ENCODE measurements at places on chromosomes 7 and 10. TPM values are rescaled to one million over a fixed set of nuclear protein-coding genes. Genes with fewer than 3 reads are reported as not detected.
A peak's percentile ranks its signal among the peaks of the same experiment; 100 is the strongest.

Gene OR6B1
- not detected for total RNA-seq

Gene PRPS1L1
- total RNA-seq, result not detected

Gene TECTB
- not detected for total RNA-seq

Gene NUB1
- 56.8 TPM for total RNA-seq

Gene DDC
- not detected for total RNA-seq

Gene UCN3
- 0.10 TPM for total RNA-seq

DNA sequence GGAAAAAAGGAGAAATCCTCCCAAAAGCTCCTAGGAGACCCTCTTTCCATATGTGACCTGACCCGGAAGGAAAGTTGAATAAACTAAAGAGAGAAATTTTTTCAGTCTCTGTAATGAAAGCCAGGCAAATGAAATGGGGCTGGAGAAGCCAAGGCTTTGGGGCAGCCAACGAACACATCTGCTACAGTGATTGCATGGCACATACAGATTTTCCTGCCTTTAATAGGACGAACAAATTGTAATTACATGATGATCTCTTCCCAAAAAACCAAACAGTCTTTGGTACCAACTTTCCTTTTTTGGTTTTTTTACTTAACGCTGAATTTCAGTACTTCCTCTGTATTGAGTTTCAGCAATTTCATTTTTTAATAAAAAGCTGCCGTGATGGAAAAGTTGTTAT lies 23.5 kb upstream of the PTN start:
- no peak for DNase-seq

DNA sequence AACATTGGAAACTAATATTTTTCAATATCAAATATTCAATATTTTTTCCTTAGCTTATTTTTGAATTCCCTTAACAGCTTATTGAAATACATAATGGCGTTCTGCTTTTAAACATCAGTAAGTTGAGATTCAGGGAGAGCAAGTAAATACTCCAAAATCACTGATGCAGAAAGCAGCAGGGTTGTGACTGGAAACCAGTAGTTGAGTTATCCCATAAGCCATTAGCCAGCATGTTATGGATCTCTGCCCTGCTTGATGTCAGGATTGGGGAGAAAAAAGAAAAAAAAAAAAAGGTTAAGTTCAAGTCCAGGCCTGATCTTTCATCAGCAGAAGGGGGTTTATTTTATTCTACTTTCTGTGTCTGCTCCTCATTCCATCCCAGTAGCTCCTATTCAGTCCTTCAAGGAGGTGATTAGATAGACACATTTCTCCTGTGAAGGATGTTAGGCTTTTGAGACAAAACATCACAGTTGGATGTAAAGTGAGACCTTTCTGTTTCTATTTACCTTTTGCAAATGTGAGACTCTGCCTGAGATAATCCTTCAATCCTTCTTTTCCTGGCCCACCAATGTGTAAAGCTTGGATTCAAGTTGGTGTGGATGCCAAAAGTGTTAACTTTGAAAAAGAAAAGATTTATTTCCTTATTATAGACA lies 110.9 kb upstream of the HDAC9 start:
- DNase-seq, result no peak

DNA sequence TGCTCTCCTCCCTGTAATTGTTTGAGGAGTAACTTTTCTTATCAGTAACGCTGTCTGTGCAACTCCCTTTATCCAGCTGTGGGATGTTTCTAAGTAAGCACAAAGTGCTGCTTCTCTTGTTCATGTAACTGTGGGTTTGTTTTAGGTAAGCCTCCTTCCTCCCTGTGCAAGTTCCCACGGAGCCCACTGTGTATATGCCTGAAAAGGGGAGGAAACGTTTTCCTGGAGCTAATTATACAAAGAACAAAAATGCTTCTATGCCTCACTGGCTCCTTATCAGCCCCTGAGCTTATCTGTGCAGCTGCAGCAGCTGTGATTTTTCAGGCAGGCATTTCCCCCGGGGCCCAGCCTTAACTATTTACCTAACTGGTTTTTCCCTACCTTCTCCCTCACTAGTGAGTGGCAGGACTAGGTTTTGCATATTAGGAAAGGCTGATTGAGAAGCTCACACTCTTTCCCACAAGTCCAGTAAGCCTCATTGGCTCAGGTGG lies 593.4 kb upstream of the GHITM start:
- no peak for DNase-seq

DNA sequence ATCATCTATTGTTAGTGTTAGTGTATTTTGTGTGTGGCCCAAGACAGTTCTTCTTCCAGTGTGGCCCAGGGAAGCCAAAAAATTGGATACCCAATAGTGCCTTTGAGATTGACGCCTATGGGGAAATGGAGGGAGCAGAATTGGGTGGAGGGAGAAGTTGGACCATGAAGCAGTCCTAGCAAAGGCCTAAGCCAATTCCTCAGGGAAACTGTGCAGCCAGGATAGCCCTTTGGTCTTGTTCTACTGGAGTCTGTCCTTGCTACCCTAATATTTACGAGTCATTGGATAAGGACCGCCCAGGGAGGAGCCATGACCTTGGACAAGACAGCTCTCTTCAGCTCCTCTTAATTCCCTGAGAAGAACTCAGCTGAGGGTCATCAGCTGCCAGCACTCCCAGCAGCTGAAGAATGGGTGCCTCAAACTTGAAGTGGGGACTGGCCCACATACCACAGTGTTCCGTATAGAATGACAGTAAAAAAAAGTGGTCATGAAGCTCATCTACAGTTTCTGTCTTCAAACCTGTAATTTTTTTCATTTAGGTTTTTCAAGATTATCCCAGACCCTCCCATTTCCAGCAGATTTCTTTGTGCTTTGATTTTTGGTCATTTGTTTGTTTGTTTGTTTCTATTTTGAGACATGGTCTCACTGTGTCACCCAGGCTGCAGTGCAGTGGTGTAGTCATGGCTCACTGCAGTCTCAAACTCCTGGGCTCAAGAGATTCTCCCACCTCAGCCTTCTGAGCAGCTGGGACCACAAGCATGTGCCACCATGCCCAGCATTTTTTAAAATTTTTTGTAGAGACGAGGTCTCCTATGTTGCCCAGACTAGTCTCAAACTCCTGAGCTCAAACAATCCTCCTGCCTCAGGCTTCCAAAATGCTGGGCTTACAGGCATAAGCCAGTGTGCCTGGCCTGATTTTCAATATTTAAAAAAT lies 81.2 kb downstream of the C1GALT1 start:
- peak; percentile 47 for DNase-seq

- DNase-seq, result no peak
Observed at GRCh38 chr10:30829901-30830300, 200.3 kb upstream of the LYZL2 start.

DNA sequence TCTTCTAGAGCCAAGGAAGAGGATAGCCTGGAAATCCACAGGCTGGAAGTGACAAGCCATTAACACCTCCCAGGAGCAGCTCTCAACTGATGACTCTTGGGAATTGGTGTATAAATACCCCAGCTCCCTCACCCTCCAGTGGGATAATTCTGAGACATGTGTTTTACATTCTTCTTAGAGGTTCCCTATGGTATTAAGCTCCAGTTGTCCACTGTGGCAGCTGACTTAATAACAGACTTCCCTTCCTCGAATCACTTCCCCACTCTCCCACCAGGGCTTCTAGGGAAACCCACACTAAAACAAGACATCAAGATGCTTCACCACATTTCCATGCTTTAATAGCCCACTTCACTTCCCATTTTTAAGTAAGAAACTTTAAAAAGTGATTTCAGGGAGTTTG lies 47.2 kb downstream of the FAM107B start:
- no peak for DNase-seq

DNA sequence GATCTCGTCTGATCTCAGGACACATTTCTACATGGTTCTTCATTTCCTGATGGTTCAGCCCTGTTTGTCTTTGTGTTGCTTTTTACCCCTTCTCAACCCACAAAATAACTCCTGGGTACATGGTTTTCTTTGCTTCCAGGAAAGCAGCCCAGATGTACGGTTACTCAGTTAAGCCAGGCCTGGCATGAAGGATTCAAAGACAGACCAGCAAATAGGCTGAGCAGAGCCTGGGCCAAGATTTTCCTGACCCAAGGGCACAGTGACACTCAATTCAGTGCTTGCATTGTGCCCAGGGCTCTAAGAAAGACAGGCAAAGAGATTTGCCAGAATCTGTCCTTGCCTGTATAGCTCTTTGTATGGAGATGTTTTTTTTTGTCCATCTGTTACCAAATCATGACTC lies 340.8 kb upstream of the KIAA1217 start:
- DNase-seq, result no peak

DNA sequence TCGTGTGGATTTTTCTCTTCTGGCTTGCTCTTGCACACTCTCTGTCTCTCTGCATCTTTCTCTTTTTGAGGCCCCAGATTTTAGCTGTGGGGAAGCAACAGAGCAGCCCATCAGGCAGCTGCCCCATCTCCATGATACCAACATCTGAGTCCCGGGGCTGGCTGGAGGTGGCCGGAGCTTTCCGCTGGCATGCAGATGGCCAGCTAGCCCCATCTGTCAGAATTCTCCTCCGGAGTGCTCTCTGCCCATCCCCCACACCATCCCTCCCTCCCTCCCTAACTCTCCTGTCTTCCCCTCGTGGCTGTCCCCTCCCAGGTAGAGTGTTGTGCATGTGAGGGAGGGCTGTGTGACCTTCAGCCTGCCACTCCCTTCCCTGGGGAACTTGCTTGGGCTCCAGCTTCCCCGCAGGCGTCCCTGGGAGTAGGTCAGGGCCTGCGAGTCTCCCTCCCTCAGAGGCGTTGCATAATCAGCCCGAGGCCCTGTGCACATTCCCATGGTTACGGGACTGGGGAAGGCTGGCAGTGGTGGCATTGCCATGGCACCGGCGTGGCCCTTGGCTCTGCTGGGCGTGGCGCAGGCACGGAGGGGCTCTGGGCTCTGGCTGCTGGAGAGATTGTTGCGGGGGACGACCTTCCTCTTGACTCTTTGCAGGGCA lies 24.7 kb downstream of the GHRHR start:
- DNase-seq, result no peak

GRCh38 chr10:11035301-11035991 lies 17.8 kb downstream of the CELF2 start:
- DNase-seq, result peak; percentile 92

- DNase-seq, result no peak
Observed at GRCh38 chr7:1856888-1857441, 186.9 kb downstream of the ELFN1 start.

- DNase-seq, result no peak
Observed at GRCh38 chr7:31550432-31550831, 36.5 kb downstream of the ITPRID1 start.

DNA sequence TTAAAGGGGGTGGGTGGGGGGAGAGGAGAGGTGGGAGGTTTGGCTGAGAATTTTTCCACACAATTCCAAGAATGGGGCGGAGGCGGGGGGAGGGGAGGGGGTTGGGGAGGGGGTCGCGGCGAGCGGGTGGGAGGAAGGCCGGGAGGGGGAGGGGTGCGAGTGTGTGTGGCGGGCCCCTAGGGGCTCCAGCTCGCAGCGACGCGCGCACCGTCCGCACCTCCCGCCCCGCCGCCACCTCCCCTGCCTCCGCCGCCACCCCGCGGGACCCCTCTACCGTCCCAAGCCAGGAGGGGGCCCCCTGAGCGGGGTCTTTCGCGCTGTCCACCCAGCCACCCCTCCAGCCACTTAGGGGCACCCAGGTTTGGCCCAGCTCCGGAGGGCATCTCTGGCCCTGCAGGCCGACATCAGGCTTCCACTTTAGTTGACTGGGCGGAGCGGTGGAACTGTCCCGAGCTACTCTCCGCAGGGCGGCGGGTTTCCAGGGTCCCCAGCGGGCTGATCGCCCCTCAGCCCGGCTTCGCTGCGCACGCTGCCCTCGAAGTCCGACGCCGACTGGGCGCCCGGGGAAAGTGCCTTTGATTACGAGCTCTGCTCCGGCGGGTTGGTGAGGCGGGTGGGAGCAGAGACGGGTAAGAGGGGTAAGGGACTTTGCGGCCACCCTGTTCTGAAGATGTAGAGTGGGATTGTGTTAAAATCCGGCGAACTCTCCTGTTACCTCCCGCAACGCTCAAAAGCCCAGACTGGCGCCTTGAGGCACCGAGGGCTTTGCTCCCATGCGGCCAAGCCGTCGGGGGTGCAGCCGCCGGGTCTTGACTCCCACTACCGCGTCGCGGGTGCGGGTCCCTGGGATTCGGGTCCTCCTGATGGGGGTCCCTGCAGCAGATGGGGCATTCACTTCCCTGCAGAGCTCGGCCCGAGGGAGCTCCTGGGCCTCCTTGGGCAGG lies 1.8 kb upstream of the VAX1 start:
- no peak for DNase-seq

- DNase-seq, result peak; percentile 45
Observed at GRCh38 chr7:83655951-83656556, 7.1 kb upstream of the SEMA3E start.

- no peak for DNase-seq
Observed at GRCh38 chr7:20317413-20317812, 13.3 kb upstream of the ITGB8 start.

DNA sequence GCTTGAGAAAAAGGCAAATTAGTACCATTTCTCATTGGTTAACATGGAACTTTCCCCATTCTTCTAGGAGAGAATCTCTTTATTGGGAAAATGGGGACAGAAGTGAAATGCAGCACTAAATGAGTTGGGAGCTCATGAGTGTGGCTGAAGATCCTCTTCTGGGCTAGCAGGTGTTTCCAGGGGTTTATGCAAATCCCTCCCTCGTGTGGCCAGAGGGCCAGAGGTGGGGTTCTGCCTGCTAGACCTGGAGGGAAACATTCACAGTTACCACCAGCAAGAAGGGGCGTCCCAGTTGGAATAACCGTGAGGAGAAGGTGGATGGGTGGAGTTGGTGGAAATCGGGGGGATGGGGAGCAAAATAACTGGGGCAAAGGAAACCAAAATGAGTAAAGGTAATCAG lies 235.9 kb downstream of the KLF6 start:
- no peak for DNase-seq

GRCh38 chr10:44651834-44652233 lies 259.3 kb upstream of the TMEM72 start:
- no peak for DNase-seq

GRCh38 chr7:69052447-69052846 lies 545.8 kb upstream of the AUTS2 start:
- no peak for DNase-seq

DNA sequence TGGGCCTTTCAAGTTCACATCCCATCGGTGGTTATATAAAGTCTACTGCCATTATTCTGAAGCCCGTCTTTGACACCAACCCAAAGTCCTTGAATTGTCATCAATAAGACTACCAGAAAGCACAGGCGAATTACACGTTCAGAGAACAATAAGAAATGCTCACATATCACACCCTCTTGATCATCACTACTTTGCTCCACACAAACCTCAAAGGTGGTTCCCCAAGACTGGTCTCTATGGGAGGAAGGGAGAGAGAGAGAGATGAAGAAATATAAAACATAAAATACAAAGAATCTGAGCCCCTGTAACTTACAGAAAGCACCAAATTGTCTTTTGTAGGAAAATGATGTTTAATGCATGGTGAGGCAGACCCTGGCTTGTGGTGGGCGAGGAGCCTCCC lies 4.4 kb downstream of the HIPK2 start:
- no peak for DNase-seq

GRCh38 chr10:91201213-91201996 lies 19.1 kb upstream of the PCGF5 start:
- no peak for DNase-seq

DNA sequence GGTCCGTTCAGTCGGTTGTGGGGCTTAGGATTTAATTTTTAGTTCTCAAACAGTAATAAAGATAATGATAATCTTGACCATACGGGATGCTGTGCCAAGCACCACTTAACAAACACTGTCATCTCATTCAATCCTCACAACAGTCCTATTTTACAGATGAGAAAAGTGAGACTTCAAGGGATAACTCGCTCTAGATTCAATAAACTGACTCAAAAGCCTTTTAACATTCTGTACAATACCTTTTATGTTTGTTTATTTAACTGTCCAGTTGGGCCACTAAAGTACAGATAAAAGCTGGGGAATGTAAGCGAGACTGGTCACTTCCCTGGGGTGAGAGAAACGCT lies 437 bp upstream of the CFAP69 start:
- no peak for DNase-seq

- DNase-seq, result no peak
Observed at GRCh38 chr10:91229683-91230082, 9.2 kb downstream of the PCGF5 start.
